ENCODE measurements at places on chromosomes 1 and 21. TPM values are rescaled to one million over a fixed set of nuclear protein-coding genes. Genes with fewer than 3 reads are reported as not detected.
A peak's percentile ranks its signal among the peaks of the same experiment; 100 is the strongest.

TAS1R3 gene
- 3.1 TPM for total RNA-seq

LCE2B gene
- total RNA-seq: not detected

DNA sequence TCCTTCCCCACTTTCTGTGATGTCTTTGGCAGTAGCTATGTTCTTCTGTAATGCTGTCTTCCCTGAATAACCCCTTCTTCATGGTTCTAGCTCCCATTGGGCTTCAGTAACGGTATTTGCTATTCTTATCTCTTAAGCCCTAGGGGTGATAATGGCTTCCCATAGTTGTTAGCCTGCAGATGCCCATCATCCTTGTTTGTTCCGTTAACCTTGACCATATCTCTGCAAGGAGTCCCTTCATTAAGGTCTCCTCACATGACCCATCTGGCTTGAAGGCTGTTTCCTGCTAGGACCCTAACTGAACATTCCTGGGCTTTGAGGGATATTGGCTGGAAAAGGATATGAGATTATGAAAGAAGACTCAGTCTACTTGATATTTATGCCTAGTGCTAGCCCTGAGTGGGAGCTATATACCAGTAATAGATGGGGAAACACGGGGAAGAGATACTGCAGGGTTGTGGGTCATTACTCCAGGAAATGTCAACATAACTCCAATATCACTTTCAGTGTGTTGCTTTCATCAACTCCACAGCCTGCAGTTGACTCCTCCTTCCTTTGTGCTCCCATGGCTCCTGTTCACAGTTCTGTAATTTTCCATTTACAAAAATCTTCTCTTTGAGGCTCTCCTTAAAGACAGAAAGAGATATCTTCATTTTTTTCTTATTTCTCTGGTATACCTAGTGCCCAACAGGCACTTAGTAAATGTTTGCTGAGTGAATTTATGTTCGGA, 2.5 kb downstream of the MR1 start:
- H3K36me3 ChIP-seq: peaks cover 54% of the 10 kb centered on the region
- no peaks in the 10 kb centered on the region for H3K27me3 ChIP-seq
- H3K4me1 ChIP-seq: peaks cover 71% of the 10 kb centered on the region
- no peak overlapping the region for H3K27ac ChIP-seq
- DNase-seq: no peak
- peak overlapping the region; percentile 61 for H3K4me3 ChIP-seq

- no peak overlapping the region for H3K4me3 ChIP-seq
- peaks cover 5% of the 10 kb centered on the region for H3K27me3 ChIP-seq
- DNase-seq: no peak
- no peaks in the 10 kb centered on the region for H3K4me1 ChIP-seq
- no peaks in the 10 kb centered on the region for H3K36me3 ChIP-seq
Observed at GRCh38 chr1:201072149-201072548, 40.1 kb downstream of the CACNA1S start.

DNA sequence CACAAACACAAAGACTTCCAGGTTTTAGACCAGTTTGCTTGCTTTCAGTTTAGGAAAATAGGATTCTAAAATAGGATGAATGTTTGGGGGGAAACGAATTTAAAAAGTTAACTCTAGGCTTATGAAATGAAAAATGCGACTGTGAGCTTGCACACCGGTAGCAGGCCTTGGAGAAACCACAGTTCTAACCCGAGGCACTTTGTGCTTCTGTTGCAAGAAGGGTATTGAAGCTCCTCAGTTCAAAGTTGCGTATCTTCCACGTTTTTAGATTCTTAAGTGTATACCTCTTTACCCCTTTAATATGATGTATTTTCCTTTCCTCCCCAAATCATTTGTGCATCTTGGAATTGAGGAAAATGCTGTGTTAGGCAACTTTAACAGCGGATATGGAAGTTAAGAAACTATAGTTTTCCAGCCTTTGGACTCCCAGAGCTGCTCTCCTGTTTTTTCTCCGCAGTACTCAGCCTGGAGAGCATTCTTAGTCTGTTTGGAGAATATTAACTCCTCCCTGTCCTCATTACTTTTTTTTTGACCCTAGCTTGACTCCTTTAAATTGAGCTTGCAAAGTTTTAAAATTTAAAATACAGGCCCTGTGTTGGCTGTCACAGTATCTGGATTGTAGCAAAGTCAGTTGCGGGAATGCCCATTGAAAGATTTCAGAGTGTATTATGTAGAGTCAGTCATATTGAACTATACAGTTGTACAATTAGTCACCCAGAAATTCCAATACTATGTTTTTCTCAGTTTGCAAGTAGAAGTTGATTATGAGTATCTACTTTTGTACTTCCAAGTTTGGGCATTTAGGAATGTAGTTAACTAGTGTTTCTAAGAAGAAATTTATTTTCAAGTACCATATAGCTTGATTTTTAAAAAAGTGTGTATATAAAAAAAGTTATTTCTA, 2.6 kb downstream of the MRPS6 start:
- H3K36me3 ChIP-seq: peaks cover 60% of the 10 kb centered on the region
- no peaks in the 10 kb centered on the region for H3K27me3 ChIP-seq
- H3K4me3 ChIP-seq: peak overlapping the region; percentile 84
- H3K27ac ChIP-seq: peak overlapping the region; percentile 88

- no peak for DNase-seq
- peak overlapping the region; percentile 1 for H3K27ac ChIP-seq
- H3K36me3 ChIP-seq: no peaks in the 10 kb centered on the region
- H3K27me3 ChIP-seq: no peaks in the 10 kb centered on the region
- peaks cover 29% of the 10 kb centered on the region for H3K4me1 ChIP-seq
- H3K4me3 ChIP-seq: no peak overlapping the region
Observed at GRCh38 chr1:236122176-236122575, 20.2 kb upstream of the GPR137B start.

GRCh38 chr1:236066828-236067386, 2.0 kb upstream of the NID1 start:
- DNase-seq: peak; percentile 74
- H3K4me1 ChIP-seq: peaks cover 26% of the 10 kb centered on the region
- no peak overlapping the region for H3K4me3 ChIP-seq
- H3K36me3 ChIP-seq: no peaks in the 10 kb centered on the region
- peak overlapping the region; percentile 27 for H3K27ac ChIP-seq

DNA sequence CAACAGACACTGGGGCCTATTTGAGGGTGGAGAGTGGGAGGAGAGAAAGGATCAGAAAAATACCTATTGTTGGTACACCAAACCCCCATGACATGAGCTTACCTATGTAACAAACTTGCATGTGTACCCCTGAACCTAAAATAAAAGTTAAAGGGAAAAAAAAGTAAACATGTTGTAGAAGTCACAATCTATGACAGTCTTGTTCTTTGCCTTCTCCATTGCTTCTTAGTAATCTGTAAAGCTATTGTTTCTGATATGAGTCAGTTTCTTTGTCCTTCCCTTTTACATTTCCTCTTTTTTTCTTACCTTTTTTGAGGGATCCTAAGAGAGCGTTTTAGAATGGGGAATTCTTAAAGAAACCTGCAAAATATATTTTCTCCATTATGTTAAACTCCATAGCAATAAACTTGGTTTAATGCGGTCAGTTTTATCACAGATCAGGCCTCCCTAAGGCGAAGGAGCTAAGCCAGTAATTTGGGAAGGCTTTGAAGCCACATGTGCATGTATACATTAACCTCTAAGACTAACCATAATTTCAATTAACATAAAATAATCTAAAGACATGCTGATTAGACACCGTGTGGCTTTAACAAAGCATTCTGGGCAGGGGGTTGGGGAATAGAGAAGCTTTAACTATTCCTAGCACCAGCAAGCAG, 77.8 kb upstream of the C1orf105 start:
- H3K27me3 ChIP-seq: no peaks in the 10 kb centered on the region
- DNase-seq: no peak
- H3K4me3 ChIP-seq: no peak overlapping the region
- peaks cover 58% of the 10 kb centered on the region for H3K4me1 ChIP-seq

GRCh38 chr1:33388805-33389771, 41.8 kb downstream of the PHC2 start:
- H3K27me3 ChIP-seq: peaks cover 33% of the 10 kb centered on the region
- H3K4me3 ChIP-seq: no peak overlapping the region
- no peaks in the 10 kb centered on the region for H3K36me3 ChIP-seq
